Kidney tubule cell (primary cell): ENCODE measurements at places on chromosomes 2 and 18.

DNA sequence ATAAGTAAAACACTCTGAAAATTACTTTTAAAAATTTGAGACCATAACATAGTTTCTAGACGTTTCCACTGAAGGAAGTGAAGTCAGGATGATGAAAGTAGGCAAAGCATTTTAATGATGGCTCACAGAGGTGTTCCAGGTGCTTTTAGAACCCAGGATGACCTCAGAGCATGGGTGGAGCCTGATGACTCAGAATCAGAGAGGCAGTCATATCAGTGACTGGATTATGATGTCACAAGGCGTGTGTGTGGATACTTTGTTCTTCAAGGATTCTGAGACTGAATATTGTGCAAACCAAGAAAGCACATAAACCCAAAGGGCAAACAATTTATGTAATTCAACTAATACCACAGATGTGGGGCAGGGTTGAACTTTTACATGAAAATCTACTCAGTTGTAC is 208.0 kb upstream of the FBXO11 start:
- peak; percentile 81 for DNase-seq

DNA sequence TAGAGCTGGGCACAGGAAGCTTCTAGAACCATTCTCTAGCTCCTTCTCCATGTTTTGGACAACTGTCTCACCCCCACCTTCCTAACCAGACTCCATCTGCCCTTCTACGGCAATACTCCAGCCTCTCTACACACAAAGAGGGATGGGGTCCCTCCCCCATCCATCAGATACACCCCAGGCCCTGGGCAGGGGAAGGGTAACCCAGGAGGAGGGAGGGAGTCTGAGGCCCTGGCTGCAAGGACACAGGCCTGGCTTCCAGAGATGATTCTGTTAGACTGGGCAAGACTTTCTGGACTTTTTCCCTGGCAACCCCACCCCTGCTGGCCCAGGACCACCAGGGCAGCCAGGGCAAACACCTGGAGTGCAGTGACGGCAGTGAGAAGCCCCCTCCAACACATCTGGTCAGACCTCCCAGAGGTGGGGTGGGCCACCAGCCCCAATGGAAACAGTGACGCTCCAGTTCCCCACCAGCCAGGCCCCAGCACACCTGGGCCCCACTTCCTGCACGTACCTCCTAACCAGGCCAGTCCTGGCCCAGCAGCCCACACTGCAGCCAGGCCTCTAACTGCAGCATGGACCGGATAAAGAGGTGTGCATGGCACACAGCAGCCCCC is 6.5 kb downstream of the CYP26B1 start:
- DNase-seq = no peak

DNA sequence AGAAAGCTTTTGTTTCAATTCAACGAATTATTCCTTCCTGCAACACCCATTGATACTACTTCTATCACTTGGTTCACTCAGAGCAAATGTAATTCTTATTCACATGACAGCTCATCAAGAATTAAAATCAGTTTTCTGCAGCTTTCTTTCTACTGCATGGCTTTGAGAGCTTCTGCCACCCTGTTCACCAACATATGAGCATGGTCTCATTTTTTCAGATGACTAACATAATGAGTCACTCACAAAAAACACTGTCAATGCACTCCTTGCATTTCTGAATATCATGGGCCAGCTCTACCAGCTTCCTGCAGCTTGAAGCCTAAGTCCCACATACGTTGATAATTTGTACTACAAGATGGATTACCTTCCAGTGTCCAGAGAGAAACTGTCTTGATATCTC is 342.9 kb downstream of the LRATD1 start:
- DNase-seq = peak; percentile 40

GRCh38 chr2:155665704-155666103 is 666.8 kb downstream of the NR4A2 start:
- no peak for DNase-seq

- DNase-seq = peak; percentile 59
Measured at GRCh38 chr2:71510196-71510807, 56.9 kb downstream of the DYSF start.

GRCh38 chr2:5060956-5061355 is 631.2 kb upstream of the SOX11 start:
- DNase-seq = no peak

GRCh38 chr18:7562491-7562890 is 4.6 kb upstream of the PTPRM start:
- DNase-seq = no peak

GRCh38 chr2:192333642-192334041 is 138.9 kb upstream of the TMEFF2 start:
- DNase-seq = no peak

DNA sequence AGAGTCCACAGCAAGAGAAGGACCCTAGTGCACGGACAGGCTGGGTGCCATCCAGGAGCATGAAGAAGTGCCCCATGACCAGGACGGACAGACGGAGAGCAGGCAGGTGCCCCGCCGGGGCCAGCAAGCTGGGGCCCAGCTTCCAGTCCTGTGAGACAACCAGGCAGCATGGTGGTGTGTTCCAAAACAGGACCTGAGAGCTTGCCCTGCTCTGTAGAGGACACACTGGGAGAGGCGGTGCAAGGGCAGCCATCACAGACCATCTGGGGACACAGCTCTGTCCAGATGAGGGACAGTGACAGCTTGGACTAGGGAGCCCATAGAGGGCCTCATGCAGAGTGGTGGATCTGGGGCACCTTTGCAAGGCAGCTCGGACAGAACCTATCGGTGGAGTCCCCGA is 279.8 kb downstream of the EIPR1 start:
- no peak for DNase-seq

- peak; percentile 86 for DNase-seq
Measured at GRCh38 chr2:240255811-240256703, 115.6 kb upstream of the OTOS start.

GRCh38 chr2:43872151-43872550 is 33.4 kb downstream of the ABCG8 start:
- DNase-seq = no peak

DNA sequence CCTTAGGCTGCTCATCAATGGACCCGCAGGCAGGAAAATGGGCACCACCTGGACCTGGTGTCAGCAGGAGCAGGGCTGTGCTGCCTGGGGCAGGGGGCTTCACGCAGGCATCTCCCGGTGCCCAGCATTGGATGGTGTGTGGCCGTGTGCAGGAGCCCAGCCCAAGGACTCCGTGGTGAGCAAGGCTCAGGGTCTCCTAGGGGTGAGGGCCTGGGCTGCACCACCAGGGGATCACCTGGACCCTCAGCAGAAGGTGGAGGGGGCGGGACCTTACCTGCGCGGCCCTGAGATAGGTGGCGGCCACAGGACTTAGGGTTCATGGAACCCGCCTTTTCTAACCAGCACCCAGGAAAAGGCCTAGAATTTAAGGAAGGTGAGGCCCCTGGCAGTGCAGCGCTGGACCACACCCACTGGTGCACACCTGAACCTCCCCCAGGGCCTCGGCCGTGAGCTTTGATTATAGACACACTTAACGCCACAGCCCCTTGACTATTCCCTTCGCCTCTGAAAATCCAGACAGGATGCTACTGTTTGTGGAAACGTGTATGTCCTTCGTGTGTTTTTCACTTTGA is 89.0 kb downstream of the TMEM18 start:
- no peak for DNase-seq

- DNase-seq = no peak
Measured at GRCh38 chr18:61743775-61744531, 148.9 kb downstream of the RNF152 start.

GRCh38 chr2:207123335-207123744 is 42.4 kb downstream of the KLF7 start:
- peak; percentile 59 for DNase-seq

DNA sequence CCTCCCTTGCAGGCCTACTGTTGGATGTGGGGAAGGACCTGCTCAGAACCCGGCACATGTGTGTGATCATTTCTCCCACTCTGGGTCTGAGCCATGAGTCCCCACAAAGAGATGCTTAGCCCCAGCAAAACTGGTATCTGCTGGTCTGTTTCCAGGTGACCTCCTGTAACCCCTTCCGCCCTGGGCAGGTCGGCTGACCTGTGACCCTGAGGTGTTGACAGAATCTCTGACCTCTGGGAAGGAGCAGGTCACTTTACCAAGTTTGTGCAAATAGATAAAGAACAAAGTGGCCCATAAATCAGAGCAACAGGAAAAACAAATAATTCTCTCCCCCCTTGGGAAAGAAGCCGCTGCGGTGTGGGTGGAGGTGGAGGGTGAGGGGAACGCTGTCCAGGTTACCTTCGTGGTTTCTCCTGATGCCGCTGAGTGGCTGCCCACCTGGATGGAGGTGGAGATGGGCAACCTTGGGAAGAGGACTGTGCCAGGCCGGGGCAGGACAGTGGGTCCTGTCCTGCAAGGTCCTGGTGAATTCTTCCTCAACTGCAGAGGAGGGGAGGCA is 174.0 kb upstream of the MYCN start:
- DNase-seq = no peak

DNA sequence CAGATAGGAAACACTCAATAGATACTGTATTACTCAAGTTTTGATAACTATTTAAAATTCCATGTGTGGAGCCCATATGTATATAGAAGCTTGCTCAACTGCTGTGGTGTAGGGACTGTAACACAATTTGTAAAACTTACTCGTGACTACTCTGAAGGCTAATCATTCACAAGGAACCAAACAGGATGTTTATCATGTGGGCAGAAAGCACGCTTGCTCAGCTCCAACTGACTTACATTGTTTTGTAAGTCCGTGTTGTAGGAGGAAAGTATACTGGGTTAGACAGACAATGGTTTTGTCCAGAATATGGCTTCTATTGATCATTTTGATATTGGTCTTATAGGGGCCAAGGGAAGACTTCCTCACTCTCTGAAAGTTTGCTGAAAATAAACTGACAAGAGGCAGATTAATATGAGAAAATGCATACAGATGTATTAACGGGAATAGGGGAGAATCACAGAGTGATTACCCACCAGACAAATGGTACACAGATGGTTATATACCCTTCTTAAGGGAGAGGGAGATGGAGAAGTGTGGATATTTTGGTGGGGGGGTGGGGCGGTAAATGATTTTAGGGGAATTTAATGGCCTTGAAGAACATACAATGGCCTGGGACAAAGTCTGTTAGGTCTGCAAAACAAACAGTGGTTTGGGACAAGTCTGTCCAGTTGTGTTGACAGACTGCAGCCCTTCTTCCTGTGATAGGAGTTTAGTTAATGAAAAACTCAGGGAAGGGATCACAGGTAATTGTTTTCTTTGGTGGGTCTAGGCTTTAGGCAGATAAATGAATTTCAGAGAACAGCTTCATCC is 259.3 kb upstream of the SP5 start:
- DNase-seq = peak; percentile 52

- DNase-seq = no peak
Measured at GRCh38 chr2:6784291-6784690, 81.4 kb downstream of the CMPK2 start.

DNA sequence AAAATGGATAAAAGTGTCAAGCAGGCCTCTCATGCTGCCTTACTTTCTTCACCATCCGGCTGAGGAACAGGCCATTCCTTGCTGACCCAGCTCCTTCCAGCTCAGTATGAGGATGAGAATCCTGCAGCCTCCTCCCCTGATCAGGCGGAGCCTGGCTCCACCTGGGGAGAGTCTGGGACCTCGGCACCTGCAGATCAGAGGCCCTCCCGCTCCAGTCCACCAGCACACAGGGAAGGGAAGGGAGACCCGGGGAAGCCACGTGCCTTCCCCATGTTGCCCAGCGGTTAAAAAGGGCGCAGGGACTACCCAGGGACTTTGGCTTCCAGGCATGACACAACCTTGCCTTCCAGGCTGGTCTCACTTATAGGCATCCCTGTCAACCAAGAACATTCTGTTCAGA is 172.0 kb downstream of the NDUFA10 start:
- no peak for DNase-seq

DNA sequence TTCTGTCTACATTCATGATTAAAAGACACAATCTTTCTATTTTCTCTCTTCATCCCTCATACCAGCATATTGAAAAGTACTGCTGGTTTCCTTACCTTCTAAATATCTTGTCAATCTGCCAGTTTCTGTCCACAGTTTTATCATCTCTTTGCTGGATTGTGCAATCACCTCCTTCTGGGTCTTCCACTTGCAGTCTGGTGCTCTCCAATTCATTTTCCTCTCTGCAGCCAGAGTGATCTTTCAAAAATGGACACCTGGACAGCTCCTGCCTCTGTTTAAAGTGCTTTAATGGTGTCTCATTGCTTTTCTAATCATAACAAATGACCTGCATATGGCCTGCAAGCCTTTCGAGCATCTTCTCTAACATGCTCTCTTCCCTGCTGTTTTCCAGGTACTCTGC is 94.0 kb downstream of the C1QL2 start:
- no peak for DNase-seq

DNA sequence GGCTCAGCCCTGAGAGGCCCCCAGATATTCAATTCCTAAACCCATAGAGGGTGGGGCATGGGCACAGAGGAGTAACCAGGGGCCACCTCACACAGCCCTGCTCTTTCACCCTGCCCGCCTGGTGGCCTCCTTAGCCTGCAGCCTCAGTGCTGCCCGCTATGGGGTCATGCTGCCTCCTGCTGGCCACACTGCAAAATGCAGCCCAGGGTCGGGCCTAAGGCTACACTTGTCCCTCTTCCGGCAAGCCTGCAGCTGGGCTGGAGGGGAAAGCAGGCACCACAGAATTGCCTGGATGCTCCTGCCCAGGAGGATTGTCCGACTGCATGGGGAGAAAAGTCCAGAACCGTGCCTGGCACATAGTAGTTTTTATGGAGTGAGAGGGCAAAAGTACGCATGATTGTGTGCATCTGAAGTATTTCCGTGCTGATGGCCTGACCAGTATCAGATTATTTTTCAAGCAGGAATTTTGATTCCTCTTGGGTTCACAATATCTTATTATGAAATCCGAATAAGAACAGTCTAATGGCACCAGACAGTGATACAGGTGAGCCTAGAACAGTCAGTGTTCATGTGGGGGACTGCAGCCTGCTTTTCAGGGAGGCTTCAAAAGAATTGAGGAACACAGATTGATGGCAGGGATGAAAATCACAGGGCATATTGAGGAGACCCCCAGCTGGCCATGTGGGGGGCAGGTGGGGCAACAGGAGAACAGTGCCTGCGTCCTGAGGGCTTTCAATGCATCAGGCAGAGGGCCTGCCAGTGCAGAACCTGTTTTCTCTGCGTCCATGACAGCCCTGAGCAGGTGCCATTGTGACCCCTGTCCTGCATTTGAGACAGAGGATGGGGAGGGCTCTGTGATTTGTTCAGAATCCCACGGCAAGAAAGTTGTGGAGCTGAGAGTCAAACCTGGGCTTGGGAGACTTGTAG is 51.2 kb upstream of the ALPP start:
- peak; percentile 72 for DNase-seq

- no peak for DNase-seq
Measured at GRCh38 chr2:219985017-219985416, 357.6 kb downstream of the SLC4A3 start.

- DNase-seq = no peak
Measured at GRCh38 chr2:241040081-241040803, 41.8 kb downstream of the SNED1 start.

DNA sequence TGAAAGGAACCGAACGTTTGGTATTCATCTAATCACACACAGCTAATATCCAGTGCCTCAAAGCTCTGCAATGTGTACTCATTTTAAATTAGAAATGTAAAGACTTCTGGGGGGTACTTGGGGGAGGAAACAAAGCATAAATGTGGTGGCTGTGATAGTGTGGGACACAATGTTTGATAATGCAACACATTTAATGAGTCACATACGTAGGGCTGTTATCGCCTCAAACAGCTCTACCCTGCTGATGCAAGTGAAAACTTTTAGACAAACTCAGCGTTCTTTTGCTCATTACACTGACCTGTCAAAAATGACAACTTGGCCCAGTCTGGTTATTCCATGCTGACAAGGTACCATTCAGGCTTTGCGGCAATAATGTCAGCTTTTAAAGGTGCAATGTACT is 1227.1 kb upstream of the CELF4 start:
- DNase-seq = no peak
